GM20000 (cell line): ENCODE measurements at places on chromosomes 16 and 17.
A peak's percentile ranks its signal among the peaks of the same experiment; 100 is the strongest.

DNA sequence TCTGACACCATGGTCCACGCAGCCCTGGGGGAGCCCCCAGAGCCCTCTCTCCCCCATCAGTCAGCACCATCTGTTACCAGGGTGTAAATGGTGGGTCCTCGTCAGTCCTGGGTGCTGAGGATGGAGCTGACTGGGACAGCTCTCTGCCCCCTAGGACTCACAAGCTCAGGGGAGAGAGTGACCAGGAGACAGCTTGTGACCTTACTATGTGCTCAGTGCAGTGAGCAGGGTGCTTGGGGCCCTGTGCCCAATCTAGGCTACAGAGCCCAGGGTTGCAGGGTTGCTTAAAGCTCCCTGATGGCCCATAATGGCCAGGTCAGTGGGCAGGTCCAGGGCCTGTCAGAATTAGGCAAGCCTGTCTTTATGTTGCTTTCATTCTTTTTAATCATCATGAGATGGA, 11.3 kb downstream of the MMP2 start:
- DNase-seq: no peak

DNA sequence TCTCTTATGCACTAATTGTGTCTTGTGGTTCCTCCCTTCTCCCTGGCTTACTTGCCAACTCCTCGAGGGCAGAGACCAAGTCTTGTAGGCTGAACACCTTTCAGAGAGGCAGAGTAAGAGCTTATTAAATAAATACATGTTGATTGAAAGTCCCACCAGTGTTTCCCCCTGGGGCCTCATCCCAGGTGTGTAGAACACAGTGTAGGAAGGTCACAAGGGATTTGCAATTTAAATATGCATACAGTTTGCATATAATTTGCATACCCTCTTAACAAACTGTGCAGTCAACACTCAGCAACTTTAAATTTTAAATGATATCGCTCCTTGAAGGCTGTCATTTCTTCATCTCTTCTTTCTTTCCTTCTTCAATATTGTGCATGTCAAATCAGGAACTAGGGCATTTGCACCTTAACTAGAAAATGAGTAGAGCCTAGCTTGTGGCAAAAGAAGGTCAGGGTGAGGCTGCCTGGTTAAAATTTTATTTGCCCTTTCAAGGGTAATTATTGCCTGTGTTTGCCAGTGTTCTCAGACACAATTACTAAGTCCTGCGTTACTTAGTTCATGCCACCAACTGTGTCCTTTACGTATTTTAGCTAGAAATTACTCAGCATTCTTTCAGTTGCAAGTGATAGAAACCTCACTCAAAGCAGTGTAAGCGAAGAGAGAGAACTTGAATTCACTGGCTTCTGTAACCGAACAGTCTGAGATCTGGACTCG, 465.7 kb downstream of the HAPSTR1 start:
- no peak for DNase-seq

DNA sequence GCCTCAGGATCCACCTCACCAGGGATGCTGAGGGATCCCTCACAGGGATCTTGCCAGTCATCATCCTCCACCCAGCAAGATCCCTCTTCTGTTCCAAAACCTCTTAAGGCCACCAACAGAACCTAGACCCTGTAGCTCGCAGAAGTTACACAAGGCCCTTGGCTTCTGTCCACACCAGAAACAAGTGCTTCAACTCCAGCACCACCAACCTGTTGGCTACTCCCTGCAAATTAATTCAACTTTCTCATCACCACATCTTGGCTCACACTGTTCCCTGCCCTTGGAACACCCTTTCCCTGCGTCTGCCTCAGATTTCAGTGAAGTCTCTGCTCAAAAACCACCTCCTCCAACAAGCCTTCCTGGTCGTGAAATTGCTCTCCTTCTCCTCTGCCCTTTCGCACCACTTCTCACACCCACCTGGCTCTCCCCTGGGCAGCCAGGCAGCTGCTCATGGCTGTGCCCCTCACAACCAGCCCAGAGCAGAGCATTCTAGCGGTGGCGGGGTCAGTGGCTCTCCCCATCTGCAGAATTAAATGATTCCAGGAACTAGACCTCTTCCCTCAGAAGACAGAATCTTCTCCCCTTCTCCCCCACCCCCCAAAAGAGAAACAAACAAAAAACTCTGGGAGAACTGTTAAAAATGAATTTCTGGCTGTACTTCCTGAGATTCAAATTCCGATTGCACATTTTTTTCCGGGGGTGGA, 1.8 kb downstream of the PLLP start:
- DNase-seq: no peak

DNA sequence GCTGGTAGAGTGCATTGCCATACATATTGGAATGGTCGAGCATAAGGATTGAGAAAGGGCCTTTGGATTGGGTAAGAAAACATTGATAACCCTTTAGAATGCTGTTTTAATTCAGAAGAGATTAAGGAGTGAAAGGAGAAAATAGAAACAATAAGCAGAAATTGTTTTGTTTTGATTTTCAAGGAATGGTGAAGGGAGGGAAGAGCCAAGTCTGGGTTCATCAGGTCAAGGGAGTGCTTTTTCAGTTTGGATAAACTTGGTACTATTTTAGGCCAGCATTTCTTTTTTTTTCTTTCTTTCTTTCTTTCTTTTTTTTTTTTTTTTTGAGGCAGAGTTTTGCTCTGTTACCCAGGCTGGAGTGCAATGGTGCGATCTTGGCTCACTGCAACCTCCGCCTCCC, 50.3 kb downstream of the SNTB2 start:
- no peak for DNase-seq

GRCh38 chr16:17265154-17265553, 205.6 kb downstream of the XYLT1 start:
- DNase-seq: no peak

- DNase-seq: no peak
These were observed 91.5 kb upstream of the TMEM97 start for GRCh38 chr17:28227316-28228108.

DNA sequence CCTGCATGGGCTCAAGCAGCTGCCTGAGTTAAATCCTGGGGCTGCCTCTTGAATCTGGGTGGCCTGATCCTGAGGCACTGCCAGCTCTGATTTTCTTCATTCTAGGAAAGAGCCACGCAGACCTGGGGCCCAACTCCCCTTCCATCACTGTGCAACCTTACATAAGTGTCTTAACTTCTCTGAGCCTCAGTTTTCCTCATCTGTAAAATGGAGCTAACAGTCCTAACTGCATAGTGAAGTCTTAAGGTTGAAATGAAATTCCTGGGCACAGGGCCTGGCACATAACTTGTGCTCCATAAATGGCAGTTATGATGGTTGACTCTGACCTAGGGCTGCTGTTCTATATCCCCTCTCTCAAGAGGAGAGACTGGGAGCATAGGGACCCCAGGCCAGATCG, 236.6 kb downstream of the GSG1L start:
- DNase-seq: no peak

- DNase-seq: no peak
These were observed 309.7 kb downstream of the MAP2K6 start for GRCh38 chr17:69724238-69724637.

DNA sequence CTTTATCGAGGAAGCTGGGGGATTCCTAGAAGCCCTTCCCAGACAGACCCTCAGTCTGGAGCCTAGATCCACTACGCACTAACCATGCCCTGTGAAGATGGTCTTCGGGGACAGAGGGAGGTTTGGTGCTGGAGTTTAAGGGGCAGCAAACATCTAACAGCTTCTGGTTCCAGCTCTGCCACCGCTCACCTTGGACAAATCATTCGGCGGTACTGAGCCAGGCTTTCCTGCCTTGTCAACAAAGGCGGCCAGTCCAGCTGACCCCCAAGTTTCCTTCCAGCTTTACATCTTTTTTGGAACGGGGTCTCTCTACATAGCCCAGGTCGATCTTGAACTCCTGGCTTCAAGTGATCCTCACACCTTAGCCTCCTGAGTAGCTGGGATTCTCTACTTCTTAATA, 369 bp upstream of the GJD3 start:
- DNase-seq: peak; percentile 13

DNA sequence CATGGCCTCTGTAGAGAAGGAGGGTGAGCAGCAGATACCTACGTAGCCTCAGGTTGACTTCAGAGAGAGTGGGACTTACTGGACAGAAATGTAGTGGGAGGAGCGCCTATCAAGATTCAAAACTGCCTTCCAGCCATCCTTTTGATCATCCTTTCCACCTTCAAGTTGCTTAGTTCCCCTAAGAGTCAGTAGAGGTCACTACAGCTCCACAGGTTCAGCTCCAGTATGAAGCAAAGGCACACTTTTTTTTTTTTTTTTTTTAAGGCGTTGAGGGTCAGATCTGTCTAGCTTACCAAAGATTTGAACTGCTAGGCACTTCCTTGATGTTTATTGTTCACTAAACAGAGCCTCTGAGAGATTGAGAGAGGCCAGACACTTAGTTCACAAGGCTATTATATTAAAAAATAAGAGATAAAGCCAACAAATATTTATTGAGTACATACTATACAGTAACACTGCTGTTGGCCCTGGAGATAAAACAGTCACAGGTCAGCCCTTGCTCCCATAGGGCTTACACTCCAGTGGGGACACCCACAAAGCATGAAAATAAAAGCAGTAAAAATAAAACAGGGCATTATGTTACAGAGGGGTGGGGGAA, 3.1 kb downstream of the RNF227 start:
- DNase-seq: peak; percentile 87
